Hematopoietic multipotent progenitor cell treated with erythropoietin and hydrocortisone succinate and interleukin-3 and kit ligand, for 4 days (in vitro differentiated cells): ENCODE measurements at places on chromosomes 2 and 18.

- DNase-seq, result no peak
Observed at GRCh38 chr18:10418836-10419235, 35.6 kb upstream of the APCDD1 start.

DNA sequence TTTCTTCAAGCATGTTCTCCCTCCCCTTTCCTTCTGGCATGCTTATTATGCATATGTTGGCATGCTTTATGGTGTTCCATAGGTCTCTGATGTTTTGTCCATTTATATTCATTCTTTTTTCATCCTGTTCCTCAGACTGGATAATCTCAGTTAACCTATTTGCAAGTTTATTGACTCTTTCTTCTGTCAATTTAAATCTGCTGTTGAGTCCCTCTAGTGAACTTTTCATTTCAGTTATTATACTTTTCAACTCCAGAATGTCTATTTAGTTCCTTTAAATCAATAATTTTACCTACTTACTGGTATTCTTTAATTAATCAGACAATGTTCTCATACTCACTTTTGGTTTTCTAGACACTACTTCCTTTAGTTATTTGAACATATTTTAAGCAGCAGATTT is 101.2 kb downstream of the GALNT14 start:
- no peak for DNase-seq

DNA sequence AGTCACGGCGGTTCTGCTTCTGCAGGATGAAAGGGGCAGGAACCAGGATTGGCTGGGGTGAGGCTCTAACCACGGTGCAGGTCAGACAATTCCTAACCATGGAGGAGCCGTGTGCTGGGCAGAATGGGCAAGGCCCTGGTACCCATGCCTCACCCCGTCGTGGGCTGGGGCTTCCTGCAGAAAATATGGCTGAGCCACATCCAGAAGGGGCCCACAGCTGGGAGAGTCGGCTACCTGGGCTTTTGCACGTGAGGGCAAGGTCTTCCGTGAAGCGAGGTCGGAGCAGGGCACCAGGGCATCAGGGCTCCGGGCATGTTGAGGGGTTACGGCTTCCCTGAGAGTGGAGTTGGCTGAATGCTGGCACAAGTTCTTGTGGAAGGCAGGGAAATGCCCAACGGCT is 147.8 kb downstream of the ARHGAP28 start:
- DNase-seq, result no peak

- no peak for DNase-seq
Observed at GRCh38 chr2:177629357-177630024, 236.9 kb downstream of the AGPS start.

DNA sequence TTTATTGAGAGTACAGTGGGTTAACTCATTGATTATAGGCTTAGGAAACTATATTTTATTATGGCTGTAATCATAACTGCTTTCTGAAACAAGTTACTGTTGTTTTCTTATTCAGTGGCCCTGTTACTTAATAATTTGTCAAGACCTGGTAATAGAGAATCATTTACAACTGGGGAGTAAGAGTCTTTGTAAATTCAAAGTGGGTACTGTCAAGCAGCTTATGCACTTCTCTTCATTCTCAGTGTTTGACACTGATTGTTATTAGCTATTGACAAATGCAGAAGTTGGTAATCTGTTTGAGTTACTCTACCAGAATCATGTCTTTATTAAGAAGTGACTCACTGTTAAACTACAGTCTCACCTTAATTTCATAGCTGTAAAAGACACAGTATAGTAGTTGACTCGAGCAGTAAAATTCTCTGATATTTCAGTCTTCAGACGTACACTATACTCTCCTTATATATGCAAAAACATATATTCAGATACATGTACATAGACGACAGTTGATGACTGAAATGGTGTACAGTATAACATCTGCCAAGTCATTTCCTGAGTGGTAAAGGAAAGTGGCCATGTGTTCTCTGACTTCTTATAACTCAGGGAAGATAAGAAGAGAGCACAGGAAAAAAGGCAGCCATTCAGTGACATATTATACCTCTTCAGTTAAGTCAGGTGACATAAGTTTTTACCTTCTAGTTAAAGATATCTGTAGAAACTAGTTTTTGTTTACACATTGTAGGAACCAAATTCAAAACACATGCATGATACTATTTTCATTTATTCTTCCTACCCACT is 36.0 kb upstream of the TTC27 start:
- peak; percentile 95 for DNase-seq

DNA sequence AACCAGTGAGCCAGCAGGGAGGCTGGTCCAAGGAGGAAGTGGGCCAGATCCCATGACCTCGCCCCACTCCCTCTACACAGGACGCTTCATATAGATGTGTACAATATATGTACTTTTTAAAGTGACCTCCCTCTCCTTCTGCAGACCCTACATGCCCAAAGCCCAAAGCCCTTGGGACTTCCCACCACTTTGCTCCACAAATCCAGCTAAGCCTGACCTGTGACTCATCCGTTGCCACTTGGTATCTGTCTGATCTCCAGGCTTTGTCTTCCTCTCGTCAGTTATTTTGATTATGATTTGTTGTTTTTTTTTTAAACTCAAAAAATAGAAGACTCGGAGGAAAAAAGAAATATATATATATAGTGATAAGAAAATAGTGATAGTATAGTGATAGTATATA is 470.8 kb downstream of the KCNJ3 start:
- DNase-seq, result no peak

DNA sequence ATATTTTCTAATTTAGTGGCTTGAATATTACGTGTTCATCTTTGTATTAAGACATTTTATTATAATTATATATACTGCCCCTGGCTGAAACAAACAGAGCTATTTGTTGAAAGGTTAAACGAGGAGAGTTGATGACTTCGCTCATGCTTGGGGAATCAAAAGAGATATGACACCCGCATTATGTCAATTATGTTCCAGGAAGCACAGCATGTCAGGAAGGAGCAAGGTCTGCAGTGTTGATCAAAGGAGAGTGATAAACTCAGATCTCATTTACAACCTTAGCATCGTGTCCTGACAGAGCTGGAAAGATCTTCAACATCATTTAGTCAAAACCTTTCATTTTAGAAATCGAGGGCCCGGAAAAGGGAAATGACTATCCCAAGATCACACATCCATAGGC is 510.1 kb downstream of the TDRD15 start:
- no peak for DNase-seq

GRCh38 chr18:55609160-55609825 is 21.3 kb upstream of the TCF4 start:
- DNase-seq, result no peak

DNA sequence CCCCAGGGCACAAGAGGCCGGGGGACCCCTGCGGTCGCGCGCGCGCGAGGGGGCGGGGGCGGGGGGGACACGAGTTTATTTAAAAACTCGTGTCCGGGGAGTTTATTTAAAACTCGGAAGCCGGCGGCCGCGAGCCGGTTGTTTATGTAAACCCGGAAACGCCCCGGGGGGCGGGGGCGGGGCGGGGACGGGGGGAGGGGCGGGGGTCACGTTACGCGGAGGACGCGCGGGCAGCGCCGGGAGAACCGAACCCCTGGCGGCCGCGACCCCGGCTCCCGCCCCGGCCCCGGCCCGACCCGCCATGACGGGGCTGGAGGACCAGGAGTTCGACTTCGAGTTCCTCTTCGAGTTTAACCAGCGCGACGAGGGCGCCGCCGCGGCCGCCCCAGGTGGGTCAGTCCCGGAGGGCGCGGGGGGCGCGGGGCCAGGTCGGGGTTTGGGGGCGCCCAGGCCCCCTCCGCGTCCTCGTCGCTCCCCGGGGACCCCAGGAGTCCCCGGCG is 4.4 kb downstream of the NFATC1 start:
- peak; percentile 79 for DNase-seq

- no peak for DNase-seq
Observed at GRCh38 chr2:177127821-177128220, 84.8 kb upstream of the HNRNPA3 start.

- no peak for DNase-seq
Observed at GRCh38 chr2:234444242-234444730, 52.6 kb downstream of the ARL4C start.
